ENCODE measurements at places on chromosomes 1 and 21. TPM values are rescaled to one million over a fixed set of nuclear protein-coding genes. Genes with fewer than 3 reads are reported as not detected.

DNA sequence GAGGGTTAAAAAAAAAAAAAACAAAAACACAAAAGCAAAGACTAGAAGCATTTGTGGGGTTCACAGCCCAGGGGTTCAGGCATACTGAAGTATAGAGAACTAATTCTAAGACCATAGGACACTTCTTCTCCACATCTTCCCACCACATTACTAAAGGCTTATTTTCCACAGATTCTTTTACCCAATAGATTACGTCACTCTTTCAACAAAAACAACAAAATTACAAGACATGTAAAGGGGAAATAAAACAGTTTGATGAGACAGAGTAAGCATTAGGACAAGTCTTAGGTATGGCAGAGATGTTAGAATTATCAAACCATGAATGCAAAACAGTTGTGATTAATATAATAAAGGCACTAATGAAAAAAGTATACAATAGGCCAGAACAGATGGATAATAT, 2013.7 kb downstream of the MRPL39 start:
- no peak for DNase-seq

DNA sequence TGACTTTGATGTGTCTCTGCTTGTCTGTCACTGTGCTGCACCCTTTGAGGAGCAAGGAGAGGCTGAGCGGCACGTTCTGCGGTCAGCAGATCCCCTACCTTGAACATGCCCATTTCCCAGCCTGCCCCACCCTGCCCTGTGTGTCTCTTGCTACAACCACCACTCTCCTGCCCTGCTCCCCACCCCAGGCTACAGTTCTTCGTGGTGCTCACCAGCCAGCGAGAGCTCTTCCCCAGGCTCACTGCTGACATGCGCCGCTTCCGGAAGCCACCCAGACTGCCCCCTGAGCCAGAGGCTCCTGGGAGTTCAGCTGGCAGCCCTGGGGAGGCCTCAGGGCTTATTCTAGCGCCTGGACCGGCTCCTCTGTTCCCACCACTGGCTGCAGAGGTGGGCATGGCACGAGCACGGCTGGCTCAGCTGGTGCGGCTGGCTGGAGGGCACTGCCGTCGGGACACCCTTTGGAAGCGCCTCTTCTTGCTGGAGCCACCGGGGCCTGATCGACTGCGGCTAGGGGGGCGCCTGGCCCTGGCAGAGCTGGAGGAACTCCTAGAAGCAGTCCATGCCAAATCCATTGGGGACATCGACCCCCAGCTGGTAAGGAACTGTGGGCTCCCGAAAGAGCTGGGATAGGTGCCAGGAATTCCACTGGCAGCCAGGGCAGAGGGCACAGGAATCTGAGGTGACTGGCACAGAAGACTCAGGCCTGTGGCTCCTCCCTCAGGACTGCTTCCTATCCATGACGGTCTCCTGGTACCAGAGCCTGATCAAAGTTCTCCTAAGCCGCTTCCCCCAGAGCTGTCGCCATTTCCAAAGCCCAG, 5.6 kb downstream of the HYI start:
- DNase-seq = no peak

GRCh38 chr1:239260842-239261241, 125.5 kb upstream of the CHRM3 start:
- no peak for DNase-seq

GRCh38 chr1:90344963-90345730, 350.2 kb downstream of the ZNF326 start:
- no peak for DNase-seq

GRCh38 chr1:154198756-154199562, 7.1 kb upstream of the TPM3 start:
- no peak for DNase-seq

GRCh38 chr1:23867542-23867894, 572 bp downstream of the FUCA1 start:
- DNase-seq = no peak

DNA sequence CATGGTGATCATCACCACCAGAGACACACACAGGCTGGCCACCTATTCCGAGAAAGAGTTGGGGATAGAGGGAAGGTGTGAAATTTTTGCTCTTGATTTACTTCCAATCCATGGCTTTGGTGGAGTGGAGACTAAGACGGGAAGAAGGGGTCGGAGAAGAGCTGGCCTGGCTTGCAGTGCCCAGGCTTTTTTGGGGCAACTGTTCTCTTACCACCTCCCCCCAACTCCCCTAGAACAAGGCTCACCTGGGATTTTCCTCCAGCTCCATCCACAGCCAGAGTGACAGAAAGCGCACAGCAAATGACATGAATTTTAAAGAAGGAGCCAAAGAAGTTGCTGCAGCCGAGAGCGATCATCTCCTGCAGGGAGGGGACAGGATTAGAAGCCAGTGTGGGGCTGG, 16.0 kb downstream of the SLC26A9 start:
- no peak for DNase-seq

GRCh38 chr1:15579683-15580047, 5.2 kb downstream of the AGMAT start:
- DNase-seq = no peak

- DNase-seq = no peak
These were observed 35.1 kb upstream of the LBR start for GRCh38 chr1:225462714-225463574.

KNCN gene
- total RNA-seq = not detected

DNA sequence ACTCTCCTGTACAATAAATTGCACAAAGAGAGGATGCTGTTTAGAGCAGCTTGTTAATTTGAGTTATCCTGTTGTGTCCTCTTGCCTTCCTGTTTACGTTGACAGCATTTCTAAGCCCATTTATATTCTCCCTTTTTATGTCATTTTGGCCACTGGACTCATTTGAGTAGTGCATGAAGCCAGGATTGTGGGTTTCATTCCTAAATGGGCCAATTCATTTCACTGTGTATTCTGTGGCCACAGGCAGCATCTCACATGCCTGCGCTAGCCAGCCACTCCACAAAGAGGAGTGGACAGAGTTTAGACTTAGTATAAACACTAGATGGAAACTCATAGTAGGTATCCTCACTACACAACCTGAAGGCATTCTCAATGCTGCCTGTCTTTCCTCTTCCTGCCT, 73.4 kb downstream of the DTL start:
- no peak for DNase-seq

SDC3 gene
- total RNA-seq = 0.14 TPM

DMBX1 gene
- not detected for total RNA-seq

GRCh38 chr1:246837418-246838117, 94.2 kb downstream of the AHCTF1 start:
- no peak for DNase-seq

- no peak for DNase-seq
These were observed 93.2 kb downstream of the PAX7 start for GRCh38 chr1:18723701-18724411.

GRCh38 chr1:221720545-221720944, 21.3 kb downstream of the DUSP10 start:
- DNase-seq = no peak

IFI44L gene
- total RNA-seq = 19.5 TPM

RYR2 gene
- total RNA-seq = not detected

DNA sequence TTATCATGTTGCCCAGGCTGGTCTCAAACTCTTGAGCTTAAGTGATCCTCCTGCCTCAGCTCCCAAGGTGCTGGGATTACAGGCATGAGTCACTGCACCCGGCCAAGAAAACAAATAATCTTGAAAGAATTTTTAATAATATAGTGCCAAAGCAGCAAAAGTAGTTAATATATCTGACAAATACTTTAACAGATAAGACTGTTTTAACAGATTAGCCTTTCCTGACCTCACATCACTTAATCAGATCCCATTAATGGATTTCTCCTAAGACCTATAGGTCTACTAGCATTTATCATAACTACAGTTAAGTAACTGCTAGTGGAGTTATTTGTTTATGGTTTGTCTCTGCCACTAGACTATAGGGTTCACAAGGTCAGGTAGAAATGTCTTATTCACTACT, 61.1 kb upstream of the HP1BP3 start:
- no peak for DNase-seq

GRCh38 chr1:26372039-26372438, 511 bp downstream of the ZNF683 start:
- no peak for DNase-seq

DNA sequence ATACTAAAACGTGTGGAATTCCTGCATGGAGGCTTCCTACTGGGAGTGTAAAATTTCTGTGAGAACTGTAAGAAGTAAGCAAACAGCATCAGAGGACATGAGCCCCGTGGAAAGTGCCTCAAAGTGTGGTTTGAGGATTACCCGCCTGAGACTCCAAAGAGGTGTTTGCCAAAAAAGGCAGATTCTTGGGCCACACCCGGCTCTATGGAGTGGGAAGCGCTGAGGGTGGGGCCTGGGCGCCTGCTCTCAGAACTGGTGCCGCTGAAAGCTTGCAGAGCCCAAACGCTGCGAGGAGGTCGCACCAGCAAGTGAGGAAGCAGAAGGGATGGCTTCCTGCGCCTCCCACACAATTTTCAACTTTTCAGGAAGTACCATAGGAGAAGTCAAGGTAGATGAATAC, 43.0 kb upstream of the PSEN2 start:
- no peak for DNase-seq

DNA sequence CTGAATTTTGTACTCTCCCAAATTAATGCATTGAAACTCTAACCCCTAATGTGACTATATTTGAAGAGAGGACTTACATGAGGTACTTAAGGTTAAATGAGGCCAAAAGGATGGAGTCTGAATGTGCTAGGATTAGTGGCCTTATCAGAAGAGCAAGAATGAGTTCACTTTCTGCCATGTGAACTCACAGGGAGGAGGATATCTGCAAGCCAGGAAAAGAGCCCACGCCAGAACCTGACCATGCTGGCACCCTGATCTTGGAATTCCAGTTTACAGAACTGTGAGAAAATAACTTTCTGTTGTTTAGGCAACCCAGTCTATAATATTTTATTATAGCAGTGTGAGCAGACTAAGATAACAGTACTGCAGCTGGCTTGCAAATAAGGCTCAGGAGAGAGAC, 12.2 kb upstream of the FASLG start:
- no peak for DNase-seq

EPHA2 gene
- total RNA-seq = not detected

- no peak for DNase-seq
These were observed 836 bp downstream of the CDC7 start for GRCh38 chr1:91501523-91501851.

LMNA gene
- 455 TPM for total RNA-seq

EPS8L3 gene
- total RNA-seq = not detected

SEMA6C gene
- 5.5 TPM for total RNA-seq

GRCh38 chr1:7333620-7334019, 437.5 kb upstream of the VAMP3 start:
- no peak for DNase-seq

DNA sequence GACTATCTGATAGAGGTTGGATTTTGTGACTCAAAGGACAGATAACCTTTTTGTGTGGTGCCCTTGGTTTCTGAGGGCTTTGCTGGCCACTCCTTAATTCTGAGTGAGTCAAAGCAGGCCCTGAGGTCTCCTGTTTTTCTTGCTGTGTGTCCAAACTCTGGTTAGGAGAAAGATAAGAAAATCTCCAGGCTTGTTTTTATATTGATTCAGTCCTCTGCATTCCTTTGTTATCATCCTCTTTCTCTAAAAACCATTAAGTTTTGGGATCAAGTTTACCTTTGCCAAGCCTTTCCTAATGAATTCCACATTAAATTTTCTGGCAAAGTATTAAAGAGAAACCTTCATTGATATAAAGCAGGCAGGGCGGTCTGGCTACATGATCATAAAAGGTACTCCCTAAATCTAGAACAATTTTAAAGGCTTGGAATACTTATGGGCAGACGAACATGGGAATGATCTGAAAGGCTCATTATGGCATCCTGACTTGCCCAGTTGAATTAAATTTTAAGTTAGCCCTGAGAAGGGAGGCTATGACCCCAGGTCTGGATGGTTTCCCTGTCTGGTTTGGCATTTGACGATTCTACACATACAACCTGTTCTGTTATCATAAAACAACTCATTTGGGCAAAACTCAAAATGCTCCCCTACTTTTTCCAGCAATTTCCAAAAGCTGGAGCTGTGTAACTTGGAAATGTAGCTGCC, 20.8 kb downstream of the ZBTB8B start:
- no peak for DNase-seq

DNA sequence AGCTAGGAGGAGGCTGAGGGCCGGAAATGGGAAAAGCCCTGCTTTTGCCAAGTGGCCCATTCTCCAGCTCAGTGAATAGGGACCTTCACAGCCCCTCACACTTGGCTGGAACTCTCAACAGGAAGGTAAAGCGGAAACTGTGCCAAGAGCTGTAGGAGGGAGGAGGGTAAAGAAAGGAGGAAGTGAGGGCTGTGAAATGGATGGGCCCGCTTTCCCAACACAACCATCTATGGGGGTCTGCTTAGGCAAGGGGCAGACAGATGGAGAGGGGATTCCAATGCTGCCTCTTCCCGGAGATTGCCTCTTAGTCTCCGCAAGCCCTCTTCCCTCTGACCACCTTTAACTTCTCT, 5.2 kb downstream of the INKA2 start:
- no peak for DNase-seq

- no peak for DNase-seq
These were observed 94.0 kb downstream of the ST6GALNAC5 start for GRCh38 chr1:76961181-76961819.

DNA sequence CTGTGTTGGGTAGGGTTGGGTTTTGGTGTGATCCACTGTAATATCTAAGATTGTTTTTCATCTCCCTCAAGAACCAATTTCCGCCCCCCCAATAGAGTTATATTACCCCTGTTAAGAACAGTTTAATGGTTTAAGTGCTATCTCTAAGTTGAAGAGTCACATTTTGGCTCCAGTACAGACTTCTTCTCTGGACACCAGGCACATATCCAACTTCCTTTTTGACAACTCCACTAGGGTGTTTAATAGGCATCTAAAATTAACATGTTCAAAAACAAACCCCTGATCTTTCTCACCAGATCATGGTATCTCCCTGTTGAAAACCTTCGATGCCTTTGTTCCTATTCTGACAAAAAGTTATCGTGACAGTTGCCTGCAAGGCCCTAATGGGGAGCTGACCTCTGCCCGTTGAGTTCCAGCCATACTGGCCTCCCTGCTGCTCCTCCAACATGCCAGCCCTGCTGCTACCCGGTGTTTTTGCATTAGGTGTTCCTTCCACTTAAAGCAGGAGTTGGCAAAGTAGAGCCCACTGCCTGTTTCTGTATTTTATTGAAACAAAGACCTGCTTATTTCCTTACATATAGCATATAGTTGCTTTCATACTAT, 18.6 kb downstream of the USP24 start:
- DNase-seq = no peak
